ENCODE measurements at places on chromosomes 11 and 22. TPM values are rescaled to one million over a fixed set of nuclear protein-coding genes. Genes with fewer than 3 reads are reported as not detected.

- no peak for DNase-seq
These were observed 635.2 kb upstream of the LUZP2 start for GRCh38 chr11:23861615-23862014.

GRCh38 chr11:2523821-2524391 is 79.1 kb downstream of the KCNQ1 start:
- no peak for DNase-seq

DNA sequence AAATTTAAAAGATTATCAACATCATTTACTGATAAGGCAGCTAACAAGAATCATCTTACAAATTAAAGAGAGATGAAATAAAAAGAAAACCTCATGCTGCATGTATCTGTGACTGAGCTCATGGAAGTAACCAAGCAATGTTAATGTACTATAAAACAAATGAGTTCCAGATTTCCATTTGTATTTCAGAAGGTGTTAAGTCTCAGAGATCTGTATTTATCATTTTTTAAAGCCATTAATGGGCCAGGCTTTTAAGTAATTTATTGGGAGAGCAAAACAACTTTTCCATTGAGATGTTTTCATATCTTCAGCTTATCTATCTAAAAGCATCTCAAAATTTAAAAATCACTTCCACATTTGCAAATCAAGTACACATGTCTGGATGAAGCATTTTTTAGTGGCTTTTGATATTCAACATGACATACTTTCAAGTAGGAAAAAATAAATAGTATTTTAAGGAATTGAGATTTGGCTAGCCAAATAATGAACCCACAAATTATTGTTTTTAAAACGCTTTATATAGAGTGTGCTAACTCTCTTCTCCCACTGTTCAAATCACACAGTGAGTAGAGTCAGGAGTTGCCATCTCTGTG is 17.9 kb upstream of the BBOX1 start:
- DNase-seq = no peak

GRCh38 chr22:22948651-22949571 is 61.3 kb downstream of the IGLL5 start:
- no peak for DNase-seq

DNA sequence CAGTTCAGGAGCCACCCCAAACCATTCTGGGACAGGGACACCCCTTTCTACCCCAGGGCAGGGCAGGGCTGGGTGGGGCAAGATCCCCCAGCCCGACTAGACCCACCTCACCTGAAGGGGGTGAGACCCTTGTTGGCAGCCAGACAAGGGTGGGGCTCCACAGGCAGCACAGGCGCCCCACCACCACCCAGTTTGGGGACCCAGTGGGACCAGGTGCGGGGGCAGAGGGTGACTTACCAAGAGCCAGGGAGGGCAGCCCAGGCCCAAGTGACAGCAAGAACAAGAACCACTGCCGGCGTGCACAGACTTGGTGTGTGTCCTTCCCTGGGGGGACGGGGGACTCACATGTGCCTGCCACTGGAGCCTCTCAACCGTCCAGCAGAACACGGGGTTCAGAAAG is 2.2 kb downstream of the ADM2 start:
- DNase-seq = no peak

GRCh38 chr11:112565551-112565950 is 304.9 kb upstream of the PLET1 start:
- DNase-seq = no peak

- no peak for DNase-seq
These were observed 7.3 kb upstream of the SLC22A9 start for GRCh38 chr11:63362196-63362793.

DNA sequence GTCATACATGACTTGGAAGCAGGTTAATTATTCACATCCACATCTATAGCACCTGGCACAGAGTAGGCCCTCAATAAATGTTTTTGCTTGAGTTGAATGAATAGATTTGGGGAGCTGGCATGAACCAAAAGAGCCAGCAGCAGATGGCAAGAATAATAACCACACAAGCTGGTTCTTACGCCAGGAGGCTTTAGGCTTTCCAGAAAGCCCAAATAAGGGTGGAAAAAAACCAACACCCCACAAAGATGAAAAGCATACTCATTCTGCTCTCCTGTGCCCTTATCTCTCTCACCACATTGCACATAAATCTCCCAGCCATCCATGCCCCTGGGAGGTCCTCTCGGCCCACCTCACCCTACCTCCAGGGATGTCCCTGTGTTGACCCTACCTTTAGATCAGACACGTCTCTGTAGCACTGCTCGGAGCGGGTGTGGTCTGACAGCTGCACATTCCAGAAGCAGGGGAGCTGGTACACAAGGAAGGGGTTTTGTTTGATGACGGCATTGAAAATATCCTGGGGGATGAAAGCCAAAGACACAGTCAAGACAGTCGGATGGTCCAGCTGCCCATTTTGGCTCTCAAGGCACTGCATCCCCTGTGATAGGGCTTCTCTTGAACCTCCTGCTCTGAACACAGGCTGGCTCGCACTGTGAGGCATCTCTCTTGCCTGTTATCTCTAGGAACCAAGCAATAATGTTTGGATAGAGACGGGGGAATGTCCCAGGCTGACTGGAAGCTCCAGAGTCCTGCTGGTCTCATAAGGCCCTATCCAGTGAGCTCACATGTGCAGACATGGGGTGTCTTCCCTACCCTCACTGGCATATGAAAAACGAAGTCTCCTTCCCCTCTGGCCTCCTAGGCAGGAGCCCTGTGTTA is 323.6 kb upstream of the SYN3 start:
- DNase-seq = no peak

DNA sequence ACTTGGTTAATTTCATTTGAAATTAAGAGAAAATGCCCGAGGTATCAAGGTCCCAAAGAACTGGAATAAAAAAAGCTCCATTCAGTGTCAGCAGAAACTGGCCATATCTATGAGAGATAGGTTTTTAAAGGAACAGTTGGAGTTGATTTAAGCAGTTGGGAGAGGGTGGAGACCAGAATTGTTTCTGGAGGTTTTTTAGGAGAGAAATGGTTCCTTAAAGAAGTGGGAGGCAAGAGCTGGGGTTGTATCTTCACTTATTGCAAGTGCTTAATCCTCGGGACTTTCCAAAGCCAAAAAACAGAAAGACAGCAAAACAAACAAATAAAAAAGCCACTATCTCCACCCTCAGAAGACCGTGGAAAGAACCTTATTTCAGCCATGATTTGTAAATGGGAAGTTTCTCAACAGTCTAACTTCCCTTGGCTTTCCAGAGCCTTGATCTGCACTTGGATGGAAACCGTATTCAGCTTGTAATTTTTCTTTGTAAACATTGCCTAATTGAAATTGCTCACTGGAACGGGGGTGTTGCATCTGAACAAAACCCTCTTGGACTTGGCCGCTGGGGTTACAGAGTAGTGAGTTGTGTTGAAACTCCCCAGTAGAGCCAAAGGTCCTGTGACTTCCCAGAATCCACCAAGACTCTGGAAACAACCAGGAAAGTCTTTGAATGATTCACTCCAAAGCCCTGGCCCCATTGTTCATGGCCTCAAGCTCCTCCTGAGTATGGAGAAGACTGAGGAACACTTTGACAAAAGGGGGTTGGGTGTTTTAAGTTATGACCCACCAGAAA is 115.6 kb downstream of the SLC1A2 start:
- DNase-seq = no peak

- DNase-seq = no peak
These were observed 152.3 kb upstream of the CCDC90B start for GRCh38 chr11:83438438-83438837.

DNA sequence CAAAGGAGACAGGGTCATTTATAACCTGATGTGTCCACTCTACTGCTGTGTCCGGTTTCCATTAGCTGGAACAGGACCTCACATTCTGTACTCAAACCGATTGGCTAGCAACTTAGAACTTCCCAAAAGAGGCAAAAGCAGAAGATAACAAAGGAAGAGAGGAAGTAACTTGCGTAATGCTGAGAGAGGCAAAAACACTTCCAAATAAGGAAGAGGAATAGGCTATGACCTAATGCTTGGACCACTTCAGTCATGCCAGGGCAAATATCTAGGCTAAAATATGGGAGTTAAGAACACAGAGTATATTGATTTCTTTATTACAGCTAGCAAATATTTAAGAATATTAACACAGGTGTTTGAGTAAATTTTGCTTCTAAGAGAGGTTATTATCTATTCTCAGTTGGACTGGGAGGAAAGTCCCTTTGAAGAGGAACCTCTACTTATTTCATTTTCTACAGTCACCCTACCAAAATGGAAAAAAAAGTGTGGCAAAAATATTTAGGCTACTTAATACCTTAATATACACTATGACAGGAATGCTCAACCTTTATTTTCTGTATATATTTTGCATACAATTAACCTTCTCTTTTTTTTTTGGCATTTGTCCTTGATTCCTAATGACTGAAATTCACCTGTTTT is 499.8 kb upstream of the CHORDC1 start:
- no peak for DNase-seq

GRCh38 chr11:120248551-120249278 is 8.8 kb downstream of the POU2F3 start:
- no peak for DNase-seq

- DNase-seq = no peak
These were observed 72.0 kb downstream of the VPREB1 start for GRCh38 chr22:22316589-22316988.

DNA sequence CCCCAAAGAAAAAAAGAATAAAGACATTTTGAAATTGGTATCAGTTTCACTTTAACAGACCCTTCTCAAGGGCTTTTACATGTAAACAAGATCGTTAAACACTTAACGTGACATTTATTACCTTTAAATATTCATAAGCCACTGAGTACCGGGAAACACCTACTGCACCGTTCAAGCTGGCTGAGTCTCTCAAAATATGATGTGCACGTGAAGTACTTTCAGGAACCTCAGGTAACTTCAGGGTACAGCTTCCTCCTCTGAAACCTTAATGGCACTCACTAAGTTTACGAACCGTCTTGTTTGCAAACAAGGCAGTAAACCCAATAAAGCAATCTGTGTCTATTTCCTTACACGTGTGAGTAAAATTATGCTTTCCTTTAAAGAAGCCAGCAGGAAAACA is 105.5 kb upstream of the TENM4 start:
- DNase-seq = no peak

- peak; percentile 41 for DNase-seq
These were observed 56.9 kb downstream of the PACS1 start for GRCh38 chr11:66126808-66127555.

GRCh38 chr22:22113701-22114100 is 130.9 kb upstream of the VPREB1 start:
- no peak for DNase-seq

DNA sequence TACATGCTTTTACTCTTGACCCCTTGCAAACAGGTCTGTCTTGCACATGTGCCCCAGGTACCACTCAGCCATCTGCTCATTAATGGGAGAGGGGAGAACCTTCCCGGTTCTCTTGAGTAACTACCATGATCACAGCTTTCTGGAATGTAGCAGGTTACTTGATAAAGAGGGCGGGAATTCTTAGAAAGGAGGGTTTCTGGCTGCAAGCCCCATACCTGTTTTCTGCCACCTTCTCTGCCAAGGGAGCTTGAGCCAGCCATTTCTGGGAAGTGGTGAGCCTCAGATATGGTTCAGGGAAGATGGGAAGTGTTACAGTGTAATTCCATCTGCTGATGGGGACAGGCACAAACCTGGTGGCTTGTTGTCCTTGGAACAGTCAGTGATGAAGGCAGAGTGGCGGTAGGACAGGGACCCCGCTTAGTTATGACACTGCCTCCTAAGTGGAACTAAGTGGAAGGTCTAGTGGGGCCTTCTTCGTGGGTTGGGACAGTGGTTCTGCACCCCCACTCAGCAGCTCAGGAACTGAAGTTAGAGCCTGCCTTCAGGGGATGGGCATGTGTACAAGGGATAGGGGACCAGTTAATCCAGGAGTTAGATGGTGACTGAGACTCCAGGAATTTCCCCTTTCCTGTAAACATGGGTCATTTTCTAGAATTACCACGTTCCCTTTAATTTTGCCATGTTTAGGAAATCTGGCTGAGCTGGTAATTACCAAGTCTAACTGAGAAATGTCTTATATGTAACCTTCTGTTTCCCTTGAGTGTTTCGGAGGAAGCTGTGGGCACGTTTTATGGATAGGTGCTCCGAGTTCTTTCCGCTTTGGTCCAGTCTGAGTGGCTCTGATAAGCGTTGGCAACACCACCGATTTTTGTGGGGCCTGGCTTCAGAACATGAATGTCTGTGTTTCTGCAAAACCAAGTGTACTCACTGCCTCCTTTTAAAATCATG is 35.3 kb downstream of the BCR start:
- no peak for DNase-seq

GRCh38 chr11:92253945-92254344 is 29.3 kb downstream of the FAT3 start:
- DNase-seq = no peak

GRCh38 chr11:63897459-63898146 is 19.4 kb downstream of the RCOR2 start:
- DNase-seq = no peak

- no peak for DNase-seq
These were observed 434.1 kb upstream of the FAT3 start for GRCh38 chr11:91790346-91791170.

Gene DSCAML1
- polyA plus RNA-seq = 3.0 TPM

Gene C11orf52
- polyA plus RNA-seq = 10.5 TPM

Gene OR51E2
- polyA plus RNA-seq = 0.91 TPM

Gene OVOL1
- 15.0 TPM for polyA plus RNA-seq

Gene EXPH5
- polyA plus RNA-seq = 4.9 TPM

Gene DNAJB13
- polyA plus RNA-seq = 4.8 TPM

Gene EFCAB6
- 5.7 TPM for polyA plus RNA-seq

Gene CHRM1
- polyA plus RNA-seq = 0.09 TPM

Gene SLC25A17
- polyA plus RNA-seq = 34.7 TPM

Gene ACR
- polyA plus RNA-seq = 0.53 TPM
